Left renal cortex interstitium (tissue), 4 donors: ENCODE measurements at places on chromosomes 6 and 20. TPM values are rescaled to one million over a fixed set of nuclear protein-coding genes. Genes with fewer than 3 reads are reported as not detected.

CYP39A1 gene
- polyA plus RNA-seq = 8.2 TPM

GRCh38 chr6:150560004-150560883, 39.4 kb upstream of the PLEKHG1 start:
- no peak for DNase-seq

RAB44 gene
- polyA plus RNA-seq = 0.23 TPM

RGS19 gene
- 6.1 TPM for polyA plus RNA-seq

GRCh38 chr20:61254881-61255626, 3.0 kb downstream of the CDH4 start:
- no peak for DNase-seq

GRCh38 chr6:74875193-74875592, 330.7 kb downstream of the COL12A1 start:
- DNase-seq = no peak

IRF4 gene
- polyA plus RNA-seq = 0.14 TPM

HMGN4 gene
- polyA plus RNA-seq = 81.5 TPM
